ENCODE measurements at places on chromosomes 5 and 9.

DNA sequence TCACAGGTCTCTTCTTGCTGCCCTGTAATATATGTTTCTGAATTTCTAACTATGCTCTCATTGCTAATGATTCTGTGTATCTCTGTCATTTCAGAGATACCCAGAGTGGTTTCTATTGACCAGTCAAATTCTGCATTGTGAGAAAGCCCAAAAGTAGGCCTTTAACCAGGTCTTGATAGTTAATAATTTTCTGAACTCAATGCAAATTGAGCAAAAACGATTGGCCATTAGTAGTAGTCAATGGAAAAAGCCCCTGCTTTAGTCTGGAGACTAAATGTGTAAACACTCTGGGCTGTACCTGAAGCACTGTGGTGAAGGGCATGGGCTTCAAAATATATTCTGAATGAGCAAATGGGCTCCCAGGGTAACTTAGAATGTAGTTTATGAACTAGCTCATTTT lies 307.6 kb downstream of the ARL15 start:
- DNase-seq: no peak

DNA sequence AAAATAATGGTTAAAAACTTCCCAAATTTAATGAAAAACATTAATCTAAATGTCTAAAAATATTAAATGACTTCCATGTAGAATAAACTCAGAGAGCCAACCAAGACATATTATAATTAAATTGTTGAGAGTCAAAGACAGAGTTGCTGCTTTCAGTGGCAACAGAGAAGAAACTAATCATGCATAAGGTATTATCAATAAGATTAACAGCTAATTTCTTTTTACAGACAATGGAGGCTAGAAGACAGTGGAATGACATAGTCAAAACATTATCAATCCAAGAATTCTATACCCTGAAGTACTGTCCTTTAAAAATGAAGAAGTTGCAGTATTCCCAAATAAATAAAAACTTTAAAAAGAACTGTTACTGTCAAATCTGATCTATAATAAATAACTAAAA lies 268.7 kb downstream of the IRX2 start:
- DNase-seq: no peak

GRCh38 chr9:131690941-131691573 lies 48.8 kb downstream of the RAPGEF1 start:
- DNase-seq: no peak

- DNase-seq: no peak
These were observed 29.4 kb upstream of the MED10 start for GRCh38 chr5:6407558-6408259.

Measured in foreskin melanocyte (primary cell).